Stimulated activated CD8-positive, alpha-beta memory T cell treated with anti-CD3 and anti-CD28 coated beads, Interleukin-7, amount 100 ng/mL, for 24 hours (primary cell): ENCODE measurements at places on chromosomes 11 and 22.

- no peak for DNase-seq
Observed at GRCh38 chr11:48103621-48104567, 112.7 kb upstream of the OR4B1 start.

GRCh38 chr11:65435411-65435931, 12.9 kb downstream of the NEAT1 start:
- DNase-seq, result no peak

DNA sequence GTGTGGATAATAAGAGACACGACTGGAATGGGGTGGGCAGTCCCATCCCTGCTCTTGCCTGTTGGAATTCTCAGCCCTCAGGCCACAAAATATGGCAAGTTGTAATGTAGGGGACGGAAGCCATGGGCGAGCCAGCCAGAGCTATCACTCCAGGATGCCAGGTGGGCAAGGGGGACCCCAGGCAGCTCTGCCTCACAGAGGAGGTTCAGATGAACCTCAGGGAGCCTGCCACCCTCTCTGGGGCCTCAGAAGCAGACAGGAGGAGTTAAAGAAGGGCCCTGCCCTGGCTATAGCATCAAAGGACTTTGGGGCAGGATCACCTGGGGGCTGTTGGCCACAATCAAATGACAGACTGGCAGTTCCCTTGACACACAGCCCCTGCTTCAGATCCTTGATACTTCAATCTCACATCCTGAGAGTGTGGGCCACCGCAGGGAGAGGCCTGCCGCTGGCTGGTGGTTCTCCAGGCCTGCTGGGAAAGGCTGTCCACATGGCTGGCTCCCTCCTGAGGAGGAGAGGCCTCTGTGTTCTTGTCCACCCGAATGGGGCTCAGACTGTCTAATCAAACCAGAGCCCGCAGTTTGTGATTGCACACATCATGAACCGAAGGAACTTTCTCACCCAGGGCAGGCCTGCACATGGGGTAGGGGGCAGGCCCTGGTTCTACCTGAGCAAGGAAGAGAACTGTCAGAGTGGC, 31.4 kb downstream of the IGLL1 start:
- DNase-seq, result no peak

GRCh38 chr11:72574548-72575460, 99.4 kb downstream of the PDE2A start:
- DNase-seq, result no peak

DNA sequence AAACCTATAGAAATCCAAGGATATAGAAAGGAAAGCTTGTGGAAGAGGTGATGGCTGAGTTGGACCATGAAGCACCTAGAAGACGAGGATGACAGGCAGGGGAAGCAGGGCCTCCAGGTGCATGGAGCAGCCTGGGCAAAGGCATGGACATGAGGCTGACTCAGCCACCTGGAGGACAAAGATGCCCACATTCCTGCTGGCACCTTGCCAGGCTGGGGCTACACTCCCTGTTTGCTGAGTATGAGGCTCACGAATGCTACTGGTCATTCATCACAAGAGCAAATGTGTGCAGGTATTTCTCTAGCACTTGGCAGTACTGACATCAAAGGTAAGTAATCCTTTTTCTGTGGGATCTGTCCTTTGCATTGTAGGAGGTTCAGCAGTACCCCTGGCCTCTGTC, 7.1 kb upstream of the SCGB2A1 start:
- DNase-seq, result no peak

- DNase-seq, result no peak
Observed at GRCh38 chr11:130421697-130422096, 6.7 kb downstream of the ADAMTS8 start.

- no peak for DNase-seq
Observed at GRCh38 chr11:130429120-130429681, 792 bp upstream of the ADAMTS8 start.

GRCh38 chr11:127506126-127506525, 505.6 kb upstream of the KIRREL3 start:
- no peak for DNase-seq

- DNase-seq, result no peak
Observed at GRCh38 chr22:21563912-21564311, 3.6 kb upstream of the UBE2L3 start.
